ENCODE measurements at places on chromosomes 5 and 9.

- no peak for DNase-seq
Measured at GRCh38 chr9:5499889-5500398, 10.4 kb upstream of the PDCD1LG2 start.

- DNase-seq, result no peak
Measured at GRCh38 chr5:141493500-141494422, 4.9 kb downstream of the PCDHGC5 start.

GRCh38 chr5:111563031-111563822 is 50.9 kb upstream of the STARD4 start:
- no peak for DNase-seq

GRCh38 chr5:118965890-118966289 is 22.5 kb downstream of the DTWD2 start:
- no peak for DNase-seq

DNA sequence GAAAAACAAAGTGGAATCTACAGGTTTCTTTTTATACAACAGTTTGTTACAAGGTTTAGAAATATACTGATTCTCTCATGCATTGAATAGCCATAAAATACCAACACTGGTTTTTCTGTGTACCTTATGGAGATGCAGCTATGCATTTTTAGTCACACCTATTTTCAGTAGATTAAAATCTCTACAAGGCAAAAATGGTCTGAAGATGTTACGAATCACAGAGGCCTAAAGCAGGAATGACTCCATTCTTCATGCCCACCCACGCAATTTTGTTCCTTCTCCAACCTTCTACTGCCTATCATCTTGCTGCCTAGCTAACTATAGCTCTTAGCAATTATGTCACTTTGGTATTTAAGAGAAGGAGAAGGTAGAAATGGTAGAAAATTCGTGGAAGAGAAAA is 9.9 kb downstream of the PLK2 start:
- DNase-seq, result no peak

DNA sequence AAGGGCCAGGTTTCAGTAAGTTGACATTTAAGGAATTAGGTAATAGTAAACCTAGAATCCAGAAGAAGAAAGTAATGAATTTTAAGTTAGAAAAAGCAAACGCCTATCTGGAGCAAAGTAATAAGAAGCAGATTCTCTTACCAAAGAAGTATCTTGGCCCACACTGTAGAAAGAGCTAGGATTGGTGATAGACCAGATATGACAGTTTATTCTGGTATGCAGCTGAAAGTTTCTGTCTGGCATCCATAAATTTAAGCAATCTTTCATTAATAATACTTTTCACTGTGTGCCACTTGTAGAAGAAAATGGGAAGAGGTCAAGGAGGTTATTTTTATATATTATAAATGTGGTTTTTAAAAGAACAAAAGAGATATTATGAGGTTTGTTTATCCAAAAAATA is 3.0 kb downstream of the RECK start:
- DNase-seq, result no peak

DNA sequence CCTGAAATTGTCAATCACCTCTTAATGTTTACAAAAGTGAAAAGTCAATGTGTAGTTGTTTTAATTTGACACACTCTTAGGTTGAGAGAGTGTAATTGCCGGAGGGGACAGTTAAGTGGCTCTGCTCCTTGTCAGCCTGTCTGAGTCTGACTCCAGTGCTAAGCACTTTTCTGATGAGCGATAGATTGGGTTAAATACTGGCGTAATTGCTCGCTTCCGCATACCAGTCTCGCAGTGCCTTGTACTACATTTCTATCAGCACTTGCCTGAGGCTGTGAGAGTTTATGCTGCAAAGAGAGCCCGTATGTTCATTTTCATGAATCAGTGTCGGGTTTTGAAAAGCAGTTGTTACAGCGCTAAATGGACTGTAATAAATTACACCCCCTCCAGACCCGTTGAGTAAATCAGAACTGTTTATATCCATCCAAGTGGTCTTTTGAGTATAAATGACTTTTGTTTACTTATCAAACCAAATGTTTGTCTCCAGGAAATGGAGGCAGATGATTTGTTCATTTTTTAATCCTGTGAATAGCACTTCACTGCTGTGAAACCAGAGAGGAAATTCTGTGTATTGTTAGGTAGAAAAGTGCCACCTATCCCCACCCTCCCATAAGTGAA is 41.0 kb upstream of the DMRT3 start:
- DNase-seq, result no peak

- DNase-seq, result no peak
Measured at GRCh38 chr5:178551059-178551458, 39.1 kb downstream of the COL23A1 start.

- no peak for DNase-seq
Measured at GRCh38 chr9:114338187-114338586, 8.5 kb downstream of the ORM2 start.

DNA sequence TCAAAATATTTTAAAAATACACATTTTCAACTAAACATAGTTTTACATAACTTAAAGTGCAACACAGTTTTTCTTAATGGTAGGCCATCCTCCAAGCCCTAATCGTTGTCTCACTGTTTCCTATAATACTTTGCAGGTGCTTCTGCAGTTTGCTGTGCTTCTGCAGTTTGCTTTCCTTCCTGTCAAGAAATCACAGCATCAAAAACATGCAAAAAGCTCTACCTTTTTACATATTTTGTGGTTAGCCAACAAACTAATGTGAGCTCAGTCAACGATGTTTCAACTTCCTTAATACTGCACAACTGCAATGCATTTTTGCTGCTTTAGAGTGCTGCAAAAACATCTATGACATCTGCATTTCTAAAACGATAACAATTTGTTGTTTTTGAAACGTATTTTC is 25.2 kb downstream of the EMB start:
- DNase-seq, result no peak

DNA sequence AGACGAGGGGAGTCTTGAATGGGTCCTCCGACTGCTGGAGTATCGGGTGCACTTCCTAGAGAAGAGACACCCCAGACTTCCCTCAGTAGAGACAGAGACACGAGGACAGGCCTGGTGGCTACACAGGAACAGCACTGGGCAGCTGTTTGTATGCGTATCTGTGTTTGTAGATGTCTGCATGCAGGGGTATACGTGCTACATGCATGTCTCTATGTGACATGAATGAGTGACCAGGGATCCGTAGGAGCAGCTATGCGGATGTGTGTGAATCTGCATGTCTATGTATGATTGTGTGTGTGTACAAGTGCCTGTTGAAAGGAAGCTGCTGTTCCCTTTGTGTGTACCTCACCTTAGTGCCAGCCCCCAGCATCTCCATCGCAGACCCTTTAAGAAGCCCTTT is 31.2 kb downstream of the CNTFR start:
- no peak for DNase-seq

GRCh38 chr5:98962587-98962986 is 33.8 kb upstream of the CHD1 start:
- no peak for DNase-seq

GRCh38 chr5:102663749-102664530 is 91.2 kb upstream of the PAM start:
- DNase-seq, result no peak

DNA sequence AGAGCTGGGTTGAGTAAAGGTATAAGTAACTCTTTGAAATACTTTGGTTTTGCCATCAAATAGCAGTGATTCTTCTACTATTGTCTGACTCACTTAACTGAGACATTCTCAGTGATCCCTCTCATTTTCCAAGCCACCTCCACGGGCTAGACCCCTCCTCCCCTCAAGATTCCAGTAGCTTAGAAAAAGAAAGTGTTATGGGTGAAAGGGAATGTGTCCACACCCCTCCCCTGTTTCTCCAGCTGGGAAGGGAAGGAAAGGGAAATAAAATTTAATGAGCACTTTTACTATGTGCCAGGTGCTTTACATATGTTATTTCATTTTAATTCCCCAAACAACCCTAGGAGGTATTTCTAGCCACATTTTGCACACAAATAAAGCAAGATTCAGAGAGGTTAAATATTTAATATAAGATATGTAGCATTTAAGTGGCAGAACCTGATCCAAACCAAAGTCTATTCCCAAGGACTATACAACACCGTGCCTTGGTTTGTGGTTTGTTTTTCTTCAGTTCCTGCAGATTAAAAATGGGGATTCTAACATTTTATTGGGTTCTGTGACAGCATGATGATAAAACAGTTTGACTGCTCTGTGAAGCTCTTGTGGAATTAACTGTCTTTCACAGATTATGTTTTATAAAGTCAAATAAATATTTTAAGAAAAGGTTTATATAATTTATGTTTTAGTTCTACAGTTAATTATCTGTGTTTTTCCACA is 135.9 kb downstream of the ZSWIM6 start:
- DNase-seq, result no peak

DNA sequence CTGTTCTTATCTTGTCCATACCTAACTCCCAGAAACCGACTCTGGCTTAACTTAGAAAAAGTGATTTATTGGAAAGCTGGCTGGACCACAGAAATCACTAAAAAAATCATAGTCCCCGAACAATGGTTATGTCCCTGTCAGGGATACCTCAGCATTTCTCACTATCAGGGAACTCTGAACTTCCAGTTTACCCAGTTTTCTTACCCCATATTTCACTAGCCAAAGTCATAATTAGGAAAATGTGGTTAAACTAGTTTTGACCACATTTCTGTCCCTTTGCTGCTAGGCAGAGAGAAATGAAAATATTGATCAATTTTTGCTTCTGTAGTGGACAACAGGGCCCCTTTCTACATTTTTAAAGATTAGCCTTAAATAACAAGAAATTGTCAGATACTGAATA is 38.2 kb downstream of the ST8SIA4 start:
- DNase-seq, result no peak
